ENCODE measurements at places on chromosomes 5 and 9.

DNA sequence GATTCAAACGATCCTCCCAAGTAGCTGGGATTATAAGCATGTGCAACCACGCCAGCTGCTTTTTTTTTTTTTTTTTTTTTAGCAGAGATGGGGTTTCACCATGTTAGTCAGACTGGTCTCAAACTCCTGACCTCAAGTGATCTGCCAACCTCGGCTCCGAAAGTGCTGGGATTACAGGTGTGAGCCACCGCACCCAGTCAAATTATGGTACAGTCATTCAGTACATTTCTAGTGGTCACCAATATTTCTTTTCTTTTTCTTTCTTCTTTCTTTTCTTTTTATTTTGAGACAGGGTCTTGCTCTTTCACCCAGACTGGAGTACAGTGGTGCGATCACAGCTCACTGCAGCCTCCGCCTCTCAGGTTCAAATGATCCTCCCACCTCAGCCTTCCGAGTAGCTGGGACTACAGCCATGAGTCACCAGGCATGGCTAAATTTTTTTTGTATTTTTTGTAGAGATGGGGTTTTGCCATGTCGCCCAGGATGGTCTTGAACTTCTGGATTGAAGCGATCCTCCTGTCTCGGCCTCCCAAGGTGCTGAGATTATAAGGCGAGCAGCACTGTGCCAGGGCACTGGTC, 25.4 kb upstream of the DCP2 start:
- DNase-seq = no peak

GRCh38 chr9:124098141-124098905, 86.8 kb downstream of the LHX2 start:
- no peak for DNase-seq

DNA sequence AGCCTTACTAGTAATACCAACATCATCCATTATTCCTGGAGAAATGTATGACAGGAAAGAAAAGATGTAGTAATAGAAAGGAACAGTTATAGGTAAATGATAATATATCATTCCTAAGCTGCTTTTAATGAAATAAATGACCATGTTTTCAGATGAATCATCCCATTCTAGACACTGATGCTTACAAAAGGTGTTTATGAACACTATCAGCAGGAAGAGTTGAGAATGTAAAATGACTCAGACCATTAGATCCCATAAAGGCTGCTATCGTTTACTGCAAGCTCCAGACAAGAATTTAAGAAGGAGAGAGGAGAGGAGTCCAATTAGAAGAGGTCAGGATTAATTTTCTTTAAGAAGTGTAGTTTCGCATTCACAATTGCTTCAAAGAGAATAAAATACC, 1033.5 kb downstream of the EFNA5 start:
- no peak for DNase-seq

DNA sequence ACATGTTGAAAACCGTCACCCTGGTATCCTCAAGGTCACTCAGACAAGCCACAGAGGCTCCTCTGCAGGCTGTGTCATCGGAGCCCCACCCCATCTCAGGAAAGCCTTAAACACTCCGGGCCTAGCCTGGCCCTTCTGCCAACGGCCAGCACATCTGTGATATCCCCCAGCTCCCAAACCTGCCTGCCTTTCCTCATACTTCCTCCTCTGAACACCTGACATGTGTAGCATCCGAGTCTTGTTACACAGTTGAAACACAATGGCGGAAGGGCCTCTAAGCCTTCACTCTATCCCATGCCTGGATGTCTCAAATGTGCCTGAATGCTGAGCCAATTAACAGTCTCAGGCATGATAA, 32.9 kb upstream of the TGFBR1 start:
- DNase-seq = no peak

GRCh38 chr5:141805874-141806595, 72.2 kb downstream of the PCDH1 start:
- no peak for DNase-seq

GRCh38 chr5:124941051-124942049, 194.9 kb upstream of the ZNF608 start:
- DNase-seq = no peak

- no peak for DNase-seq
Measured at GRCh38 chr5:5573798-5574380, 151.4 kb downstream of the ICE1 start.

GRCh38 chr9:112654282-112654681, 63.6 kb downstream of the INIP start:
- no peak for DNase-seq

DNA sequence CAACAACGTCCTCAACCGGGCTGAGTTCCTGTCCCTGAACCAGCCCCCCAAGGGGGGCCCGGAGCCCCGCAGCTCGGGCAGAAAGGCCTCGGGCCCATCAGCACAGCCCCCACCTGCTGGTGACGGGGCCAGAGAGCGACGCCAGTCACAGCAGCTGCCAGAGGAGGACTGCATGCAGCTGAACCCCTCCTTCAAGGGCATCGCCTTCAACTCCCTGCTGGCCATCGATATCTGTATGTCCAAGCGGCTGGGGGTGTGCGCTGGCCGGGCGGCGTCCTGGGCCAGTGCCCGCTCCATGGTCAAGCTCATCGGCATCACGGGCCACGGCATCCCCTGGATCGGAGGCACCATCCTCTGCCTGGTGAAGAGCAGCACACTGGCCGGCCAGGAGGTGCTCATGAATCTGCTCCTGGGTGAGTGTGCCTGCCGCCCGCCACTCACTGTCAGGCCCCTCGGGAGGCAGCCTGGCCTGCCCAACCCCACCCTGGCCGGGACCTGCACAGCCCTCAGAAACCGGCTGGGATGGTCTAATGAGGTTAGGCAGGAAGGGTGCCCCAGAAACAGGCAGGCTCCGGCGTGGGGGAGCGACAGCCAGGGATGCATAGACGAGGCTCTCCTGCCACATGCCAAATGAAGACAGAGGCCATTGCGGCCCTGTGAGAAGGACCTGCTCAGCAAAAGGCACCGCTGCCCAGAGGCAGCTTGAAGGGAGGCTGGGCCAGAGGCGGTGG, 678 bp downstream of the PLPP7 start:
- no peak for DNase-seq

DNA sequence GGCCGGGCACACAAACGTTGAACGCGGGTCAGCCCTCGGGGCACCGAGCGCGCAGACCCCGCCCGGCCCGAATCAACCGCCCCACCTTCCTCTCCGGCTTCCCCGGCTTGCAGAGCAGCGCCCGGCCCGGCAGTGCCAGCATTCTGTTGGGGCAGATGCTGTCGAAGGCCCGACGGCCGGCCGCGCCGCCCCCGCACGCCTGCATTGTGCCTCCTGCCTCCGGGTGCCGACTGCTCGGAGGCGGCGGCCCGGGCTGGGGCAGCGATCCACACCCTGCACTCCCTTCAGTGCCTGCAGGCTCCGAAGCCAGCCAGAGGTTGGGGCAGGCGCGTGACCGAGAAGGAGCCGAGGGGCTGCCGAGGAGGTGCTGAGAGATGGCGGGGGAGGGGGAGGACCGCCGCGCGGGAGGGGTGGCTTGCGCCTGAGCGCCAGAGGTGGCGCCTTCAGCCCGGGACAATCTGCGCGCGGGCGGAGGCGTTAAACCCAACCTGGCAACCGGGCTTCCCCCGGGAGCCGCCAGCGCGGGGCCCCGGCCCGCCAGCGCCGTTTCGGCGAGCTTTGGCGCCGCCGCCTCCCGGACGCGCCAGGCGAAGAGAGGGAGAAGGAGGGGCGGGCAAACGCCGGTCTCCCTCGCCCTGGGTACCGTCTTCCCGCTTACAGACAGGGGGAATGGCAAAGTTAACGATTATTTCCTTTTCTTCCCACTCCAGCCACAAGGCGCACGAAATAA, at the start of gene MCIDAS:
TSS of gene MCIDAS (minus strand) at position 382 of the 730 bp plus-strand sequence. CDS start at position 205, 177 bp downstream.
- no peak for DNase-seq

DNA sequence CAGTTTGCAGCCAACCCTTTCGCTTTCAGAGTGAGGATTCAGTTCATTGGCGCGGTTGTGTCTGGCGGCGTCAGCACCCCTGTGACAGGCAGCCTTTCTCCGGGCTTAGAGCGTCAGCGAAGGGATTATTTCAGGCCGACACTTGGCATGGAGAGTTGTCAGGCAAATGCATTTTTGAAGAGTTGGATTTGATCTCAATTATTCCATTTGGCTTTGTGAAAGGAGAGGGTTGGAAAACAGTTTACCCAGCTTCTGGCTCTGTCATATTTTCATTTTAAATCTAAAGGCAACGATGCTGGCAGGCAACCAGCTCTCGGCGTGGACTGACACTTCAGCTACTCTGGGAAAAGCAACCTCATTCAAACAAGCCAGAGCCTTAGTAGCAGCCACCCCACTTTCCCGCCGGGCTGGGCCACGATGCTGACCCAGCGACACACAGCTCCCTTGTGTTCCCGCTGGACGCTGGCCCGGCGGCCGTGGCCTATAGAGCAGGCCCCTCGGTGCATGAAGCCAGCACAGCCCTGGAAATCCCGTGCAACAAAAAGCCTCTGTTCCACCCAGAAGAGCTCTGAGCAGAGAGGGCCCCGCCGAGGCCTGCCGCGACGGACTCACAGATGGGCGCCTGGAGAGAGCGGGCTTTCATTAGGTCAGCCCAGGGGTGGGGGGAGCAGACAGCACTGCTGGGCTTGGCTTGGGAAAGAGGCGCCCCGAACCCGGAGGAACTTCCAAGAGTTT, 28.9 kb upstream of the LPCAT1 start:
- no peak for DNase-seq

- no peak for DNase-seq
Measured at GRCh38 chr9:107345327-107345726, 62.2 kb downstream of the RAD23B start.

DNA sequence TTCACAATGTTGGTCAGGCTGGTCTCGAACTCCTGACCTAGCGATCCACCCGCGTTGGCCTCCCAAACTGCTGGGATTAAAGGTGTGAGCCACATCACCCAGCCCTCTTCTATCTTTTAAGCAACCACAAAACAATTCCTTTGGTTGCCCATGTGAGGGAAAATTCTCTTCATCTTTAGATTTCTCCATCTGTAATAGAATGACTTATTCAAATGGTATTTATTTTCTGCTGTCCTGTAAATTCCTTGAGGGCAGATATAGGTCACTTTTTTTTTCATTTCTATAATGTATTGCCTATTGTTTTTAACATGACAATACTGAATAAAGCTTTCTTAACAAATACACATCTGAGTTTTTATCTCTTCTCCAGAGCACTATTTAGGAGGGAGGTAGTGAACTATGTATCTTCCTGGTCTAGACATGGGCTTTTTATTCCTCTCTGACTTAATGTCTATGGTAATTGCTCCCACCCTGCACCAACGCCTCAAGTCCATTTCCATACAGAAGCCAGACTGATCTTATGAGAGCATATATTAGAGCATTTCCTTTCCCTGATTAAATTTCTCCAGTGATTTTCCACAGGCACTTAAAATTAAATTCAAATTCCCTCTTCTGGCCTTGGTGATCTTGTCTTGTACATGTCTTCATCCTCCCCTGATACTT, 595.6 kb downstream of the CAAP1 start:
- DNase-seq = no peak

GRCh38 chr9:135372036-135372435, 107.5 kb upstream of the PPP1R26 start:
- no peak for DNase-seq

GRCh38 chr5:141363952-141364660, at the start of gene PCDHGA5:
Gene PCDHGA5 (plus strand): TSS chr5:141364162. CDS start chr5:141364331, 169 bp downstream.
- DNase-seq = no peak

DNA sequence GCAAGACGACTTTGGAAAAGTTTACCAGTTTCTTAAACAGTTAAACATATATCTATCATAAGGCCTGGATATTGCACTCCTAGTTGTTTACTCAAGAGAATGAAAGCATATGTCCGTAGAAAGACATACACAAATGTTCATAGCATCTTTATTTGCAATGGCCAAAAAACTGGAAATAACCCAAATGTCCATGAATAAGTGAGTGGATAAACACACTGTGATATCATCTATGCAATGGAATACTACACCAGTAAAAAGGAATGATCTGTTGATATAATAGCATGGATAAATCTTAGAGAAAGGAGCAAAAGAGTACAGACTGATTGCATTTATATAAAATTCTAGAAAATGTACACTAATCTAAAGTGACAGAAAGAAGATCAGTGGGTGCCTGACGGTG, 28.0 kb upstream of the VCAN start:
- no peak for DNase-seq

GRCh38 chr5:126647071-126647470, 46.3 kb downstream of the PHAX start:
- no peak for DNase-seq

- DNase-seq = no peak
Measured at GRCh38 chr9:124699575-124699974, 71.5 kb downstream of the NR6A1 start.

DNA sequence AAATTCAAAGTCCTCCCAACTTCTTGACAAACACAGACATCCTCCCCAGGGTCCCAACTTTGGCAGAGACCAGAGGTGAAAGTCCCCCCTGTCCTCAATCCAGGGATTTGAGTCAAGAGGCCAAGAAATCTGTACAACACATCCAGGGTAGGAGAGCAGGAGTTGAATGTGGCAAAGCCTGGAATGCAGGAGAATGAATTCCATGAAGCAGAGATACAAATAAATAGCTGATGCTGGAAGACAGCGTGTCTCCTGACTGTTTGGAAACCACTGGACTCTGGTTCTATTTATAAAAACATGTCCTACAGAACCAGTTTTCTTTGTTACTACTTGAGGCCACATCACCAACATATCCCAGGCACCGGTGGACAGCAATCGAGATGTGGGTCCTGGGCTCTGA, 43.7 kb upstream of the SLIT3 start:
- no peak for DNase-seq

DNA sequence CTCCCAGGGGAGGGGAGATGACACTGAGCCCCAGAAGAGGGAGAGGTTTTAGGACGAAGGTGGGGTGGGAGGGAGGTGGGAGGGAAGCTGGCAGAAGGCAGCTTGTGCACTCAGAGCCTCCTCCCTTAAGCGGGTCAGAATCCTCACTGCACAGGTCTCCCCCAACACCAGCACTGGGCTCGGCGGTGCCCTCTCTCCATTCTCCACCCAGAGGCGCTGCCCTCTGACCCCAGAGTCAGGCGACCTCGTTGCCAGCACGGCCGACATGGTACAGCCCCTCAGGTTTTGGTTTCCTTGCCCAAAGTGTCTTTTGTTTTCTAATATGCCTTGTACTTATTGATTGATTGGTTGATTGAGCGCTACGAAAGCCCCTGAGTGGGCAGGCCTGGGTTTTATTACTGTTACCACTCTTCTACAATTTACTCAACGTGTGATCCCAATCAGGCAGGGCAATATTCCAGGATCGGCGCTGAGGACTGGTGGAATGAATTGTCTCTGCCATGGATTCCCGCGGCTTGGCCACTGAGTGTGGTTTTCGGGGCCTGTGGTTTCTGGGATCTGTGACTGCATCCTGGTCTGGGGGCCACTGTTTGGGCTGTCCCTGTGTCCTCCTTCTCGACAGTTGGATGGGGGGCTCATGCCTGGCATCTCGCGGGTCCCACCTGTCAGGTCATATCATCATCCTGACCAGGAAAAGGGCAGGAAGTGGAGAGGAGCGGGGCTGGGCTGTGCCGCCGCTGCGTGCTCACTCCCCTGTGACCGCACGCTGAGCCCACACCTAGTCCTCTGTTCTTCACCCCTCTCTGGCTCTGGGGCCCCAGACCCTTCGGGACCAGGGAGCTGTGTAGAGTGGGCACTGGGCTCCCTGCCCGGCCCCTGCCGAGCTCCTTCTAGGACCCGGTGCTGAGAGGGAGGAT, 9.6 kb upstream of the FCN2 start:
- no peak for DNase-seq
